ENCODE measurements at places on chromosomes 4 and X. TPM values are rescaled to one million over a fixed set of nuclear protein-coding genes. Genes with fewer than 3 reads are reported as not detected.

The TLR7 gene
- not detected for total RNA-seq

The DTHD1 gene
- not detected for total RNA-seq

The OPHN1 gene
- total RNA-seq = 9.4 TPM

The DDIT4L gene
- total RNA-seq = 17.7 TPM

The NSG1 gene
- total RNA-seq = 2.7 TPM

The SOD3 gene
- 65.3 TPM for total RNA-seq

The MAGEA8 gene
- not detected for total RNA-seq

The DCAF12L1 gene
- not detected for total RNA-seq

The TMPRSS11E gene
- total RNA-seq = not detected

The EGF gene
- total RNA-seq = 0.09 TPM
